HT-29 (cell line): ENCODE measurements at places on chromosomes 3 and 15. TPM values are rescaled to one million over a fixed set of nuclear protein-coding genes. Genes with fewer than 3 reads are reported as not detected.
A peak's percentile ranks its signal among the peaks of the same experiment; 100 is the strongest.

TYRO3 gene
- total RNA-seq = 9.2 and 12.3 TPM in 2 replicates

A4GNT gene
- not detected in 2 replicates for total RNA-seq

GOLGA8T gene
- not detected in 2 replicates for total RNA-seq

WNT5A gene
- total RNA-seq = not detected in 2 replicates

NEDD4 gene
- total RNA-seq = 5.7 and 6.2 TPM in 2 replicates

MASP1 gene
- total RNA-seq = not detected in 2 replicates

CAPN3 gene
- not detected in 2 replicates for total RNA-seq

MUSTN1 gene
- not detected in 2 replicates for total RNA-seq

CCDC80 gene
- 0.29 and 0.41 TPM in 2 replicates for total RNA-seq

DNA sequence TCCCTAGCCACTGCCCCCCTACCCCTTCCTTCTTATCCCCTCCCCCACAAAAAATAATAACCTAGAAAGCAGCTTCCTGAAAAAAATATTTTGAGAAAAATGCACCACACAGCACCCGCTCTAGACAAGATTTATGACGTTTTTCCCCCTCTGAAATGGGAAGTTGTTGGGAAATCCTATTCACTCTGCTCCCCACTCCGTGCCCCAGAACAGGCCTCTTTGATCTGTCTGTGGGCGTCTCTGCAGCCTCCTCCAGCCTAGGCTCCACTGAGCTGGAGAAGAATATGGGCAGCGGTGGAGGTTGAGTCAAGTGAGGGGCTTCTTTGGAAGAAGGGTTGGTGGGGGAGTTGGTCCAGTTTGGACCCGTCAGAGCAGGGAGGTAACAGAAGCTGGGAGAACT is 28.5 kb upstream of the POLG start:
- DNase-seq = no peak

DNA sequence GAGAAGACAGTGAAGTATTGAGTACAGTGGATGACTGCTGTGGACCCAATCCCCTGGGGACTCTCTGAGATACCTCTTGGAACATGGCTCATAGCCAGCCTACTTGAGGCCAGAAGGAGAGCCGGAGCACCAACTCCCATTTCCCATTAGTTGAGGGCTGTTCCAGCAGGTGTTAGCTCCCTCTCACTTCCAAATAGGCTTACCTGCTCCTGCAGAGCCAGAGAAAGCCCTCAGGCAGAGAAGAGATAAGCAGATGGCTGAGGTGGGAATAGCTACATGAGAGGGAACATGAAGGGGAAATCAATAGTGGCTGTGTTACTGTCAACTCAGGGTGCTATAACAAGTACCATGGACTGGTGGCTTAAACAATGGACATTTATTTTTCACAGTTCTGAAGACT is 4.6 kb upstream of the CCK start:
- DNase-seq = no peak

GRCh38 chr3:139095803-139096466 is 51.2 kb upstream of the PRR23C start:
- no peak for DNase-seq

- no peak for DNase-seq
Observed at GRCh38 chr3:147963711-147964110, 554.5 kb downstream of the ZIC1 start.

DNA sequence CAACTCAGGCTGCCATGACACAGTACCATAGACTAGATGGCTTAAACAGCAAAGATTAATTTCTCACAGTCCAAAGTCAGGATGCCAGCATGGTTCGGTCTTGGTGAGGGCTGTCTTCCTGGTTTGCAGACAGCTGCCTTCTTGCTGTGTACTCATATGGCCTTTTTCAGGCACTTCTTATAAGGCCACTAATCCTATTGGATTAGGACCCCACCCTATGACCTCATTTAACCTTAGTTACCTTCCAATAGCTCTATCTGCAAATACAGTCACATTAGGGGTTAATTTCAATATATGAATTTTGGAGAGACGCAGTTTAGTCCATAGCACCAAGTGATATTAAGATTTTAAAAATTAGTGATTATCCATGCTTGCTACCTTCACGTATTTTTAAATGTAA is 297.8 kb downstream of the WDR72 start:
- no peak for DNase-seq

DNA sequence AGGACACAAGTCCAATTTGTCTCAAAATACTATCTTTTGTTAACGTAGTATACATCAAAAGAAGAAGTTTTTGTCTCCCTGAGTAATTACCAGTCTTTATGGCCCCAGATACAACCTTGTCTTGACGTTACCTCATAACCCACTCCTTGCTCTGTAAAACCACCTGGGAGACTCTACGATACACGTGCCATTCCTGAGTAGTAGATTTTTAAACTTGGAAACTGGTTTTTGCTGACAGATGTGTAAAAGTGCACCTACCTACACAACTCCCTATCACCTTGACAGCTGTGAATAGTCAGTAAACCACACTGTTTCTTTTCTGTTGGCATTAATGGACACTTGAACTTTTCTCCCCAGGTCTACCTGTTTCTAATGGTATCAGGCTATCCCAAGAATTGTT is 51.7 kb upstream of the RARB start:
- no peak for DNase-seq

GRCh38 chr15:41462084-41462795 is 31.4 kb upstream of the ITPKA start:
- no peak for DNase-seq

DNA sequence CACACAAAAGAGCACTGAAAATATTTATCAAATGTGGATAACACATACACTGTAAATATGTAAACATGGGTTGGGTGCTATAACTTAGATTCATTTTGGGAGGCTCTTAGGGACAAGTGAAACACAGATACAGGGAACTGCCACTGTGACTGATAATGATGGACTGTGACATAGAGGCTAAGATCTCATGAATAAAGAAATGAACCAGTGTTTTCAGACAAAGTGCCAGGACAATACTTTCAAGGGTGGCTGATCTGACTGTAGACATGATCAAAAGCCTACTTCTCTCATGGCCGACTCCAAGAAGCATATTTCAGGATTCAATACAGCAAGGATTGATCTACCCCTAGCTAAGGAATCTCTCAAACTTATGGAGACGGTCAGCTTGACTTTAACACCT is 353.8 kb downstream of the FGF12 start:
- no peak for DNase-seq

GRCh38 chr3:160136421-160136820 is 88.8 kb upstream of the C3orf80 start:
- no peak for DNase-seq

DNA sequence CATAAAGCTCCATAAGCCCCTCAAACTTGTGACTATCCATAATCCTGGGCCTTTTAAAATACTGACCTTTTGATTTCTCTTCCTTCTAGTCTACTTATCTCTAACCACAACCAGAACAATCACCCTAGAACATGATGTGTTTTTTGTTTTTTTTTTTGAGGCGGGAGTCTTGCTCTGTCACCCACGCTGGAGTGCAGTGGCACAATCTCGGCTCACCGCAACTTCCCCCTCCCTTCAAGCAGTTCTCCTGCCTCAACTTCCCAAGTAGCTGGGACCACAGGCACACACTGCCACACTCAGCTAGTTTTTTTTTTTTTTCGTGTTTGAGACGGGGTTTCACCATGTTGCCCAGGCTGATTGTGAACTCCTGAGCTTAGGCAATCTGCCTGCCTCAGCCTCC is 25.1 kb downstream of the VPS39 start:
- no peak for DNase-seq

GRCh38 chr15:81548365-81549130 is 174.5 kb upstream of the TMC3 start:
- no peak for DNase-seq

DNA sequence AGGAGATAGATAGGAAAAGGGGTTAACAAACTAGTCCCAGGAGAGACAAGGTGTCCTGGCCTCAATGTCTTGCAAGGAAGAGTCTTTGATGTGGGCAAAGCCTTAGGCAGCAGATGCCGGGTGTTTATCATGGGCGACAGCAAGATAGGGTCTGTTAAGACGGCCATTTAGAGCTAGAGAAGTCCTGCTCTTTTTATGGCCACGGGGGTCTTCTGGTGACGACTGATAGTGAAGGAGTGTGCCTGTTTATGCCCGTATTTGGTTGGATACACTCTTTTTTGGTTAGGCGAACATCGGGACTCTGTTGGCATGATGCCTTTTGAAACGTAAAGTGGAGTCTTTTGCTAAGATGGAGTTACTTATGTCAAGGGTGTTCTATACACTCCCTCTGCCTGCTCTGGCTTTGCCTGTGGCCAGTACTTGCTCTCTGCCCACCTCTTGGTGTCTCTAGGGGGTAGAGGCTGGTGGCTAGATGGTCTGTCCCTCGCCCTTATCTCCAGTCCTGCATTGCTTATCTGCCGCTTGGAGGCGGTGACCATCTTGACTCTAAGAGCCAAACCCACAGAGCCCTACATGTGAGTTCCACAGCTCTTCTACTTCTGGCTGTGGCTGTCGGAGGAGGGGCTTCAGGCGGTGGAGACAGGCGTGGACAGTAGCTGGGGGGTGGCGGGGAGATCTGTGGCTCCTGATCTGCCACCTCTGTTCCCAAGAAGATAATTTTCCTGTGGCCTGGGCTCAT is 55.8 kb upstream of the ZBTB38 start:
- DNase-seq = no peak

DNA sequence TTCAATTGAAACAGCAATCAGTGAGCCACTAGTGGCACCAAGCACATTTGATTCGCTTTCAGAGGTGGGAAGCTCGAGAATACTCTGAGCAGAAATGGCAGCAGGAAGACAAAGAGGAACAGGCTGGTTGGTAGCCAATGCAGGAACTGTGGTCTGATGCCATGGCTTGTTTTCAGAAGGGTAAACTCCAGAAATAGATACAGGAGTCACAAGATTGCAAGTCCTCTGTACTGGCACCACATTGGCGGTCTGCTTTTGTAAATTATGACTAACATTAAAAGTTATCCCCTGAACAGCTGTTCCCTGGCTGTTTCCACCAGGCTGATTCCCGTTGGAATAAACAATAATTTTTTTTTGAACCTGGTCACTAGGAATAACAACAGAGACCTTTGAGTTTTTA is 35.5 kb downstream of the USF3 start:
- DNase-seq = no peak

DNA sequence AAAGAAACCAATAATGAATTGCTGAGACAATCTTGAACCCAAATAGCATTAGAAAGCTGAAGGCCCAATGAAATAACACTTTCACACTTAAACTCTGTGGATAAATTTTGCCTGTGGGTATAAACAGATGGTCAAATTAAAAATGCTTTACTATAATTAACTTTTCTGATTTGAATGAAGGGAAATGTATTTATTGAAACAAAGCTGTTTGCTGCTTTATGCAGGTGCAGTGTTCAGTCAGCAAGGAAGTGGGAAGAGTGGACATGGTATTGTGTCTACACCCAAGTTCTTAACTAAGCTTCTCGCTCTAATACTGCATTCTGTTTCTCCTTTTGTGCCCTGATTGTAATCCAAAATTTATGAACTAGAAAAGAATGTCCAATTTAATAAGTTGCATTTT is 31.8 kb downstream of the NME9 start:
- no peak for DNase-seq

GRCh38 chr15:57377478-57377847 is 1.2 kb downstream of the CGNL1 start:
- DNase-seq = peak; percentile 58

GRCh38 chr3:179750720-179751328 is 98.0 kb downstream of the USP13 start:
- DNase-seq = no peak

DNA sequence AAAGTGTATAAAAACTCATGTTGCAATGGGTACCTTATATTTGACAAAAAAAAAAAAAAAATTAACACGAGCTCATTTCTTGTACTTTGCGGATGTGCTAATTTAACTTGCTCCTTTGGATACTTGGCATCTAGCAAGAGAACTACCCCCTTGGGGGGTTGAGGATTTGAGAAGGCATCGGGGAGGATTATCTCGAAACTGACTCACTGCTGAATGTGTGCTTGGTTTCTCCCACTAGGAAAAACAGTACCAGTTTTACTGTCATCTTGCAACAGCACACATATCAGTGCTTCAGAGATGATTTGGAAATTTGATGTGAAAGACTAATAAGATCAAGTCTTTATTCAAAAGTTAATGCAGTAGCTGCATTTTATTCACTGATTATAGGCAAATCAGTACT is 891 bp downstream of the EXOG start:
- no peak for DNase-seq

GRCh38 chr3:189490337-189490736 is 140.9 kb upstream of the TP63 start:
- DNase-seq = no peak

- DNase-seq = no peak
Observed at GRCh38 chr3:45704301-45704943, 15.2 kb downstream of the SACM1L start.
